ENCODE measurements at places on chromosomes 11 and 22. TPM values are rescaled to one million over a fixed set of nuclear protein-coding genes. Genes with fewer than 3 reads are reported as not detected.

Gene TUBA8
- 0.72 TPM for total RNA-seq

Gene TMPRSS4
- total RNA-seq: not detected

Gene SMTNL1
- not detected for total RNA-seq

Gene CRACR2B
- total RNA-seq: 0.78 TPM

Gene FOSL1
- 9.8 TPM for total RNA-seq

Gene OR2AT4
- not detected for total RNA-seq

Gene SYT13
- total RNA-seq: under 0.01 TPM

All from smooth muscle cell of the pulmonary artery (primary cell).